Effector memory CD8-positive, alpha-beta T cell (primary cell): ENCODE measurements at places on chromosomes 3 and 15.

DNA sequence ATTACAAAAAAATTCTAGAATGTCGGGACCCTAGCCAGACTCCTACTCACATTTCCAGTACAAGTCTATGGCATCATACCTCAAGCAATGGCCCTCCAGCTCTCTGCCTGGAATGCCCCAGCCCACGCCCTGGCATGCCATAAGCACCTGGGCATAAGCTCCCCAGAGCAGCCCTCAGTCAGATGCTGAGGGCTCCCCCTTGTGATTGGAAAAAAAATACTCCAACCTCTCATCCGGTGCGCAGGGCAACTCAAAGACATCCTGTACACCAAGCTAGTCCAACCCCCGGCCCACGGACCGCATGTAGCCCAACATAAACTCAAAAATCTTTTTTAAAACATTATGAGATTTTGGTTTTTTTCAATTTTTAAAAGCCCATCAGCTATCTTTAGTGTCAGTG lies 115.4 kb downstream of the NEK10 start:
- no peak for DNase-seq

- no peak for DNase-seq
Measured at GRCh38 chr3:194893121-194893987, 207.7 kb downstream of the FAM43A start.

- no peak for DNase-seq
Measured at GRCh38 chr3:3778216-3778615, 21.0 kb upstream of the LRRN1 start.

DNA sequence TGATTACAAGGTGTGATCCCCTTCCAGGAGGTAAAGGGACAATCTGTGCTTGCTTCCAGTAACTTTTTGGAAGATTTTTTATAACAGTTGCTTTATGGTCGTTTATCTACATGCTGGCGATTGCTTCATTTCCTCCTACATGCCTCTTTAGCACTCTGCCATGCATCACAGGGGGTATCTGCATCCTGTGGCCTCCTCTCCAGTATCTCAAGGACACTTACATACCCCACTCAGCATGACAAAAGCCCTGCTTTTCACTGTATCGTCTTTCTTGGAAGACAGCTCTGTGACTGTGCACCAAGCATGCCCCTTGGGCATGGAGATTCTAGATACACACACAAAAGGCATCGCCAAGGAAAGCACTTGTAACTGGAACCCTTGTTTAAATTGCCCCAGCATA lies 25.3 kb downstream of the CAPN3 start:
- no peak for DNase-seq

GRCh38 chr3:99324636-99325203 lies 313.7 kb upstream of the COL8A1 start:
- no peak for DNase-seq

DNA sequence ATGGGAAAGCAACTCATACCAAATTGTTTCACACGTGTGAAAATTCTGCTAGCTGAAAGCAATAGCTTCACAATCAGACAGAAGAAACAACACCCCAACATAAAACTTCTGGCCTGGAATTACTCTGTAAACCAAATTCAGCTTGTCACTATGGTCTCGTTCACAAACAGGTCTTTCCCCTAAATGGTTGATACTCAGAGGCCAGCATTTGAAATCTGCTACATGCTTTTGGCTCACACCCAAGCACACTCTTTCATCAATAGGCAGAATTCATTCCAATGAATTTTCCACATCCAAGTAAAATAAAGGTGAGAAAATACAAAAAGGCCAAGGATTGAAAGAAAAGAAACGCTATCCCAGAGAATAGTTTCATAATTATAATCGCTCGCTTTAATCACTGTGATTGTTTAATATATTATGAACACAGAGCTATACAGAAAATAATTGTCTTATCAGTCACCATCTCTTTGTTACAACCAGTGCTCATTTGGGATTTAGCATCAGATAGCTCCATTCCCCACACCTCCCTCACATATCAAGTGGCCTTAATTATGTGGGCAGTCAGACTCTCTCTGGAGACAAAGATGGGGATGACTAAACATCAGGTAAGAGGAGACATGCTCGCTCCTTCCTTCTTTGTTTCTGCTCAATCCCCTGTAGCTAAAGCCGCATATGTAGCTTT lies 503.8 kb upstream of the ARRDC4 start:
- DNase-seq, result no peak

GRCh38 chr3:30832961-30833575 lies 61.4 kb downstream of the GADL1 start:
- no peak for DNase-seq

DNA sequence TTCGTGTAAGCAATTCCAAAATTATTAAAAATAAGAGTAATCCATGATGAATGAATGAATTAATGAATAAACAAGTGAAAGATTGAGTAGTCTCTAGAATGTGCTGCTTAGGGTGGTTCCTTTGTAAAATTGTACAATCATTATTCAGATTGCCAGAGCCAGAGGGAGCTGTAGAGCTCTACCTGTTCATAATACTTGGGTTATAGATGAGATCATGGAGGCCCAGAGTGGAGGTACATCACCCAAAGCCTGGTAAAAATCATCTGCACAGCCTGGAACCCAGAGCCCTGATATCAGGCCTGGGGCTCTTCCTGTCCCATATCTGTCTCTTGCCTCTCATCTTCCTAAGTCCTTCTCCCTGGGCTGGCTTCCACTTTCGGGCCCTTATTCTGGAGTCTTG lies 297.2 kb downstream of the RPLP1 start:
- DNase-seq, result no peak

DNA sequence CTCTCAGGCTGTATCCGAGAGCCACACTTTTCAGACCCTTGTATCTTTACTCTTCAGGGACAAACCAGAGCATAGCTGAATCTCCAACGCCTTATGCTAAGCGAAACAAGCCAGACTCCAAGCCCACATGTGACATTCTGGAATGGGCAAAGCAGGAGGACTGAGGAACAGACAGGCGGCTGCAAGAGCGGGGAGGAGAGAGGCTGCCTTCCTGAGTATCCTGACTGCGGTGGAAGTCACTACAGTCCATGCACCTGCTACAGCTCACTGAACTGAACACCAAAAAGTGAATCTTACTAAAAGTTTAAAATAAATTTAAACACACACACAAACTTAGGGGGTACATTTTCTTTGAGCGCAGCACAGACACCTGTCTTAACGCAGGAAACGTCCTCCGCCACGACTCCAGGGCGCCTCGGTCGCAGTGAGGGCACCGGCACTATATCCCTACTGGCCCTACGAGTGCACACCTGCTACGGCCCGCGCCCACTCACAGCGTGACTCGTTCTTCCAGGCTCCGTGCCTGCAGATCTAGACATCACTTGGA lies 1.4 kb downstream of the CYFIP1 start:
- DNase-seq, result no peak

DNA sequence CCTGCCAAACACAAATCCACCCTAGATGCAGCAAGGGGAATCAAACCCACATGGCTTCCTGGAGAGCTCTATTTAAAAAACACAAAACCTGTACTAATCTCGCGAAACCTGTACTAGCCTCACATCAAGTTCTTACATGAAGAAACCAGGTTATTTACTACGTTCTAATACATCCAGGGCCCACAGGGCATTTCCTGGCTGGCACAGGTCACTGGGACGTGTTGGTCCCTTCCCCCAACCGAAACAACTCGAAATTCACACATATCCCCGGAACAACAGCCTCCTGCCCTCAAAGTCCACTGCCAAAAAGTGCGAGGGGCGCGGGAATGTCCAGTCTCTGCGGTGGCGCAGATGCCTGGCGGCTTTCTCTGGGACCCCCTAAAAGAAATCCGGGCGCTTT lies 955 bp downstream of the CDCP1 start:
- no peak for DNase-seq

- DNase-seq, result no peak
Measured at GRCh38 chr3:171356251-171356650, 104.0 kb downstream of the TNIK start.

- no peak for DNase-seq
Measured at GRCh38 chr15:25572191-25572590, 133.4 kb upstream of the UBE3A start.

DNA sequence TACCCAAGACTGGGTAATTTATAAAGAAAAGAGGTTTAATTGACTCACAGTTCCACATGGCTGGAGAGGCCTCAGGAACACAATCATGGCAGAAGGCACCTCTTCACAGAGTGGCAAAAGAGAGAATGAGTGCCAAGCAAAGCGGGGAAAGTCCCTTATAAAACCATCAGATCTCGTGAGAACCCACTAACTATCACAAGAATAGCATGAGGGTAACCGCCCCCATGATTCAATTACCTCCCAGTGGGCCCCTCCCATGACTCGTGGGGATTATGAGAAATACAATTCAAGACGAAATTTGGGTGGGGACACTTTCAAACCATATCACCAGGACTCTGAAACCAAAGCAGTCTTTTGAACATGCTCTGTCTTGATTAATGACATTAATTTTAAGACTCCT lies 7.0 kb downstream of the RTP3 start:
- no peak for DNase-seq

GRCh38 chr3:66138336-66139313 lies 82.2 kb upstream of the SLC25A26 start:
- DNase-seq, result no peak

DNA sequence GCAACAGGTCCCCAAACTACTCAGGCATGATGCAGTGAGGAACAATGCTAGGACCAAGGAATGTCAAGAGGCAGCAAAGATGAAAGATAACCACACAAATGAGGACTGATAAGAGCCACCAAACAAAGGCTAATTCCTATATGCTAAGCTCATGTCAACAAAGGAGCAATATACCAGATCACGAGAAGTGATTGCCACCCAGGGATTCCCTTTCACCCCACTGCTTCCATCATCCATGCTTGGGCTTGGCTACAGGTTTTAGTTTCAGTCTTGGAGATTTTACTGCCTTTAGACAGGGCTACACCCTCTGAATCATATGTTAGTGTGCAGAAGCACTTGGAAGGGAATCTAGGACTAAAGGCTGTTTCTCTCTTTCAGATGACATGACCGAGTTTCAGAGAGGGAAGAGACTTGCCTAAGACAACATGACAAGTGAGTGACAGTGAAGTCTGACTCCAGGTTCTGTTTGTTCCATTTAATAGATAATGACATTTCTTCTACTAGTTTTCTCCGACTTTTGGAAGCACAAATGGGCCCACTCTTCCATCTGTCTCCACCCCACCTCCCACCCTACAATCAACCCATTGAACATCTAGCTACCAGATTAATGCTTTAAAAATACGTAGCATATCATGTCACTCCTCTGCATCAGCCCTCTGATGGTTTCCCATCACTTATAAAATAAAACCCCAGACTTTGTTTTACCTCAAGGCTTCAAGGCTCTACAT lies 173.5 kb upstream of the LRRN1 start:
- DNase-seq, result no peak

GRCh38 chr15:98420837-98421236 lies 227.5 kb upstream of the IGF1R start:
- DNase-seq, result no peak

DNA sequence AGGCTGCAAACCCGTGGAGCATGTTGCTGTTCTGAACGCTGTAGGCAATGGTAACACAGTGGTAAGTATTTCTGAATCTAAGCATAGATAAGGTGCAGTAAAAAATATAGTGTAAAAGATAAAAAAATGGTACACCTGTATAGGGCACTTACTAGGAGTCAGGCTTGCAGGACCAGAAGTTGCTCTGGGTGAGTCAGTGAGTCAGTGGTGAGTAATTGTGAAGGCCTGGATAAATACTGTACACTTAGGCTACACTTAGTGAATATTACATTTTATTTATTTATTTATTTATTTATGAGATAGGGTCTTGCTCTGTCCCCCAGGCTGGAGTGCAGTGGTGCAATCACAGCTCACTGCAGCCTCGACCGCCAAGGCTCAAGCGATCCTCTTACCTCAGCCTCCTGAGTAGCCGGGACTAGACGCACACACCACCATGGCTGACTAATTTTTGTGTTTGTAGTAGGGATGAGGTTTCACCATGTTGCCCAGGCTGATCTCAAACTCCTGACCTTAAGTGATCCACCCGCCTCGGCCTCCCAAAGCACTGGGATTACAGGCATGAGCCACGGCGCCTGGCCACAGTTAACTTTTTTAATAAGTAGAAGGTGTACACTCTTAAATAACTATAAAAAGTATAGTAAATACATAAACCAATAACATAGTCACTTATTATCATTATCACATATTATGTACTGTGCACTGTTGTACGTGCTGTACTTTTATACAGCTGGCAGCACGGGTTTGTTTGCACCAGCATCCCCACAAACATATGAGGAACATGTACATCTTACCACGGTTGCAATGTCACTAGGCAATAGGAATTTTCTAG lies 155.1 kb downstream of the IGF1R start:
- DNase-seq, result no peak

DNA sequence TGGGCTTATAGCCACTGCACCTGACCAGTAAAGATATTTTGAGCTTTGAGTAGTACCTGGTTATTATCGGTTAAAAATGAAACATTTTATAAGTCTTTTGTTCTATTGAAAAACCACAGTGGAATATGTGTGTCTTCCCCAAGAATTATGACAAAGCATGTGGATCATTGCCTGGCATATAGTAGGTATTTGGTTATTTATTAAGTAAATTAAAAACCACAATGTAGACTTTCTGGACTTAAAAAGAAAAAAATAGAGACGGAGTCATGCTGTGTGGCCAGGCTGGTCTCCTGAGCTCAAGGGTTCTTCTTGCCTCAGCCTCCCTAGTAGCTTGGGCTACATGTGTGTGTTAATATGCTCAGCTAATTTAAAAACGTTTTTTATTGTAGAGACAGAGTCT lies 43.5 kb downstream of the UBE2E2 start:
- DNase-seq, result no peak

- no peak for DNase-seq
Measured at GRCh38 chr3:129195731-129196256, 12.1 kb upstream of the CNBP start.

DNA sequence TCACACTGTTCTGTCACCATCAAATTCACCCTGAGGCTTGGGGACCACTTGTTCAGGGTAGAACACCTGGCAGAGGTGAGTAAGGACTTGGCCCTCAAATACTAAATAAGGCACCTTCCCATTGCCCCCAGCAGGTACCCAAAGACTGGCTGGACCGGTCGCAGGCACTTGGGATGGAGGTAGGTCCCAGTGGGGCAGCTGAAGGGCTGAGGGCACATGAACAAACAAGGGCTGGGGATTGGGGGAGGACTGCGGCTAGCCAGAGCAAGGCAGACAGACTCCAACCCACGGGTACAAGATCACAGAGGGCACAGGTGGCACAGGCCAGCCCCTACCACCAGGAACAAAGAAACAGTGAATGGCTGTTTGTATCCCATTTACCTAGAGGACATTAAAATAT lies 1.9 kb downstream of the MRPS25 start:
- DNase-seq, result no peak

DNA sequence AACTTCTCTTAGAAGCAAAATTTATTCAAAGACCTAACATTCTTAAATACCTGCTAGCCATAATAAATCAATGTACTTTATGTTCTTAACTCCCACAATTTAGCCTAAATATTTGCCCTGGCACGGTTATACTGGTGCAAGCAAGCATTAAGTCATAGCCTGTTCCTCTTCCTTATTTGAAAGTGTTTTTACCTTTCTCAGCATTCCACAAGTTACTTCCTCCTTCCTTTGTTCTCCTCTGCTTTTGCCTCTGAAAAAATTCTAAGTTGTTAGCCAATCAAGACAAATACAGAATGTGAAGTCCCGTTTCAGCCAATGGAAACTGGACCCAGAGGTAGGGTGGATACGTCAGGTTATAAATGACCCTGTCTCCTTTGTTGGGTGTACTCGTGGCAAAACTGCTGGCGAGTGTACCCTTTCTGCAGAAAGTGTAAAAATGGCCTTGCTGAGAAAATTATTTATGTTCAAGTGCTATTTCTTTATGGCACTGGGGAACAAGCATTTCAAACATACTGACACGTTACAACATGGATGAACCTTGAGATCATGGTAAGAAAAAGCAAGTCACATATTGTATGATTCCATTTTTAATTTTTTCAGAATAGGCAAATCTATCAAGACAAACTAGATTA lies 3.1 kb upstream of the TATDN2 start:
- no peak for DNase-seq
